ENCODE measurements at places on chromosomes 6 and 20. TPM values are rescaled to one million over a fixed set of nuclear protein-coding genes. Genes with fewer than 3 reads are reported as not detected.

DNA sequence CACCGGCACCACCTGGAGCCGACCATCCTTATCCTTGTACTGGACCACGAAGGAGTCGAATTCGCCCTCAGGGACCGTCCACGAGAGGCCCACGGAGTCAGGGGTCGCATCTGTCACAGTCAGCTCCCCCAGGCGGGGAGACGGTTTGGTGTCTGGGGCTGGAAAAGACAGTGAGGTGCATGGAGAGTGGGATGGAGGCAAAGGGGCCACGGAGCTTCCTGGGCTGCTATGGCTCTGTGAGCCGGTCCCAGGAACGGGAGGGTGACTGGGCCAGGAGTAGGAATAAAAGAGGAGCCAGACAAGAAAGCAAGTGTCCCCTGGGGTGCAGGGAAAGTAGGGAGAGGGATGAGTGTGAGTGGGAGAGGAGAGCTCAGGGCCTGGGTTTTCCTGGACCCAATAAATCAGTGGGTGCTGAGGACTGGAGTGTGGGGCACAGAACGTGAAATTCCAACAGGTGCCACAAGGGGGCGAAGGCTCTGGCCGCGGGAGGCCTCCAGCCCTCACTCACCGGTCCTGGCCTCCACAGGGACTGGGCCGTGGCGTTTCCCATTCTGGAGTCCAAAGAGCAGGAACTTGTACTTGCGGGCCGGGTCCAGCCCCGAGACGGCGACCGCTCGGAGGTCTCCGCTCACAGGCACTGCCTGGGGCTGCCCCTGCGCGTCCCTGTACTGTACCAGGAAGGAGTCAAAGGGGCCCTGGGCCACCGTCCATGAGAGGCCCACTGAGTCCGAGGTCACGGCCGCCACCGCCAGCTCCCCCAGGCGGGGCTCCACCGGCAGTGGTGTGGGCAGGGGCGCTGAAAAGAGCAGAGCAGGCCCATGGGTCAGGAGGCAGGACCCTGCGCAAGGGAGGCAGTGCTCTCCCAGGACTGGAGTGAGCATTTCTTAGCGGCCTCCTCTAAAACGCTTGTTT lies 9.9 kb downstream of the CYP21A2 start:
- DNase-seq = peak; percentile 38

CLDN20 gene
- 0.77 TPM for polyA plus RNA-seq

GRCh38 chr6:44474643-44475042 lies 87.1 kb downstream of the CDC5L start:
- DNase-seq = no peak

- DNase-seq = no peak
Observed at GRCh38 chr20:41426086-41426830, 59.6 kb upstream of the EMILIN3 start.

- no peak for DNase-seq
Observed at GRCh38 chr6:165204807-165205545, 104.4 kb downstream of the C6orf118 start.

DNA sequence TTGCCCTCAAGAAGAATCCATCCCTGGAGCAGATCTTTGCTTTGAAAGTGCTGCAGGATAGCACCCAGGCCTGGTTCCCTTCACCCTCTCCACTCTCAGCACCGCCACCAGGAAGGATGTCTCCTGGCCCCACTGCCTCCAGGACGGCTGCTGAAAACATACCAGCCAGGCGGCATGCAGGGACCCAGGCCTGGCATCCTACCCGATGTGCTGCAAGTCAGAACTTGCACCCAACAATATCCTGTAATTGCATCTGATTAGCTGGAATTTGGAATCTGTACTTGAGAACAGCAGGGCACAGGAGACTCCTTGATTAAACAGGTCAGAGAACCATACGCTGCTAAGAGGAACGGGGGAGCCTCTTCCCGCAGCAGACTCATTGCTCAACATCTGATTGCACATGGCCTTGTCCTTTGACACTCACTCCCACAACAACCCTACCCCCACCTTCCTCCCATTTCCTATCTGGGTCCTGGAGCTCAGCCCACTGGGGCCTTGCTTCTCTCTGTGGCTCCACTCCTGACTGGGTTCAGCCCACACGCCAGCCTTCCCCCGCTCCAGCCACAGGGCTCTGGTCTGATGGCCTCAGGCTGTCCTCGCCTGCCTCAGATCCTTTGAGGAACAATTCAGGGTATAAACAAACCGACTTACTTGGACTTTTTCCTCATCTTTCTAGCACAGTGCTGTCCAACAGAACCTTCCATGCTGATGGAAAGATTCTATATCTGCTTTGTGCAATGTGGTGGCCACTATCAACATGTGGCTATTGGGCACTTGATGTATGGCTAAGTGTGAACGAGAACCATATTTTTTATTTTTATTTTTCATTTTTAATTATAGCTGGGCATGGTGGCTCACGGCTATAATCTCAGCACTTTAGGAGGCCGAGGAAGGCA lies 78.0 kb downstream of the FGD2 start:
- no peak for DNase-seq
